ENCODE measurements at places on chromosomes 5 and 9. TPM values are rescaled to one million over a fixed set of nuclear protein-coding genes. Genes with fewer than 3 reads are reported as not detected.

The CDH9 gene
- total RNA-seq, result not detected

The ARL14EPL gene
- total RNA-seq, result not detected

The GNA14 gene
- not detected for total RNA-seq

The COMMD10 gene
- 25.8 TPM for total RNA-seq

The WASHC1 gene
- total RNA-seq, result 31.6 TPM

The RAB3C gene
- total RNA-seq, result not detected

- no peak for DNase-seq
These were observed 465.3 kb upstream of the CLINT1 start for GRCh38 chr5:158324236-158324635.

DNA sequence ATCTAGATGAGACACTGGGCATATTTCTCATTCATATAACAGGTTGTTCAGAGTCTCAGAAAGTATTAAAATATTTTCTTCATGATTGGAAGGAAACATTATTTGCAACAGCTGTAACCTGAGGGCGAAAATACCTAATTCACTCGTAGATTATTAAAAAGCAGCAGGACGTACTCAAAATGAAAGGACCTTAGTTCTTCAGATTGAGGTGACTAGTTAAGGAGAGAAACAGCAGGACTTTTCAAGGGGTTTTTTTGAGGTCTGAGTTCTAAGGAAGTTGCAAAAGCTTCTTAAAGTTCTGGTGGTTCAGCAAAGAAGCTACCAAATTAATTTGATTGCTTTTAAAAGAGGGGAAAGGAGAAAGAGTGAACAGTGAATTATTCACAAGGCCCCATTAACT lies 174.9 kb downstream of the TMEM161B start:
- DNase-seq, result no peak

DNA sequence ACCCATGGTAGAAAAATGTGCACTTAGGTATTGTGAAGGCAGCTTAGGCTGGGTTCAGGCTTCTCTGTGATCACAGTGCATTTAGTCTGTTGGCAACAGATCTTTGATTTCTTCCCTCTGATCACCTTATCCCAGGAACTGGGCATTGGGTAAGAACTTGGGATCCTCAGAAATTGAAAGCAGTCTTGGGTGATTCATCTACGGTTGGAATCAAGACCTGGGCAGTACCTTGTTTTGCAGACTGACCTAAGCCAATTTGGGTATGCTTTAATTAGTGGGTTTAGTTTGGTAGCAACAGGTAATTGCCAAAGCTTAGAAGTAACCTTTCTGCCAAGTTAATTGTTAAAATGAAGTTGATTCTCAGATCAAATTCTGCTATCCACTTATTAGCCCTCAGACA lies 17.8 kb downstream of the ENTREP1 start:
- DNase-seq, result no peak

DNA sequence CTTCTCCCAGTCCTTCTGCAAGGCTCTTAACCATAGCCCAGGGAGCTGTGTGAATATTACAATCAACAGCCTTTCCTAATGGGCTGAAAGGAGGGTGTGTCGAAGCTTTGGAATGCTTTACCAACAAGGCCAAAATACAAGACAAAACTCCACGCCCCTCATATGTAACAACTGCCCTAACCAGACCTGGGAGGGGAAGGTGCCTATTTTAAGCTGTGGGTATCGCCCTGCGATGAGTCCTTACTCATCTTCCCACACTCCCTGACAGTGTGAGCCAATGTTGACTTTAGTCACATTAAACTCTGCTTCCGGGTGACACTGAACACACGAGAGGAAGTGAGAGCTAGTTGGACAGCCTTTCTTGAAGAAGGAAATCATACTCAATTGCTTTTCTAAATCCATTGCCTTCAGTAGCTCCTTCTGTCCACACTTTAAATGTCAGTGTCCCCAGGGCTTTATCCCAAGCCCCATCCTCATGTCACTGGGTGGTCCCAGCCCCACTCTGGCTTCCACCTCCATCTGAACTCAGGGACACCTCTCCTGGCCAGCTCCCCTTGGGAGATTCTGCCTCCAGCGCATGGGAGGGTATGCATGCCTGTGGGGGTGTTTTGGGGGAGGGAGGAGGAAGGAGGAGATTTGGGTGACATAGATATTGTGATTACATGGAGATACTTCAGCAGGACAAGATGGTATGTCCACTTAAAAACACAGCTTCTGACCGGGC lies 6.5 kb upstream of the TBC1D9B start:
- DNase-seq, result no peak

- DNase-seq, result no peak
These were observed 92.1 kb upstream of the PHYKPL start for GRCh38 chr5:178324481-178325310.

- DNase-seq, result no peak
These were observed 248.6 kb downstream of the RFX3 start for GRCh38 chr9:3277200-3277599.

DNA sequence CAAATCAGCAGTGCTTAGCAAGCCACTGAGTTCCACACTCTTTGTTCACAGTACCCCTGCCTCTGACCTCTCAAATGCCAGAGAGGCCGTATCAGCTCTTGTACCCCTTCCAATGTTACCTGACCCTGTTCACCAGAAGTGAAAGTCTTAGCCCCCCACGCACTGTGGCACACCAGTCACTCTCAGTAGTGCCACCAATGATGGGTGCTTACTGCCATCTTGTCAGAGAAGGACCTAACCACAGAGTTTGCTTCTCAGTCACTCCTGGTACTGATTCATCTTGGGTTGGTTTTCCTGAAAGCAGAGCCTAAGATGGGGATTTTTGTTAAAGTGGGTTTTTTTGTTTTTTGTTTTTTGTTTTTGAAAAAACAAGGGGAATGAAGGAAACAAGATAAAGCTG lies 28.8 kb upstream of the PANK3 start:
- DNase-seq, result no peak

GRCh38 chr5:67065696-67066095 lies 130.9 kb downstream of the CD180 start:
- DNase-seq, result no peak

GRCh38 chr5:10775646-10776045 lies 14.6 kb upstream of the DAP start:
- DNase-seq, result no peak

DNA sequence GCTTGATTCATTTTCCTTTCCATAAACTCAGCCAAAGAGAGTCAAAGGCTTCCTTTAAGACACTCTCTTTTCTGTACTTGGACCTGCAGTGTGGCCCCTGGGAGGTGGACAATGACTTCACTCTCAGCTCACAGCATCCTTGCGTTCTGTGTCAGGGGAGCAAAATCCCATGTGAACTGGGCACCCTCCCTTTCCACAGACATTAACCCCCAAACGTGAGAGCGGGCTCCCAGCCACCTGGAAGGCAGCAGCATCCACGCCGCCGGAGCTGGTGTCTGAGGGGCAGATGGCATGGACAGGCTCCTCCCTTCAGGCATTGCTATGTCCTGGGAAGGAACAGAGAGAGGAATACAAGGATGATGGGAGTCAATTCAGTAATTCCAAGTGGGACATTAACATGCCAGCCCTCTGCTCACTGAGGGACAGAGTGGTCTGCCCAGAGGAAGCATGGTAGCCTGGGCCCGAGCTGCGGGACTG lies 39.5 kb downstream of the TRIP13 start:
- DNase-seq, result no peak

- DNase-seq, result peak; percentile 51
These were observed 13.6 kb downstream of the ARHGAP26 start for GRCh38 chr5:142783601-142784341.
